CD14-positive monocyte (primary cell): ENCODE measurements at places on chromosomes 1 and 21.

DNA sequence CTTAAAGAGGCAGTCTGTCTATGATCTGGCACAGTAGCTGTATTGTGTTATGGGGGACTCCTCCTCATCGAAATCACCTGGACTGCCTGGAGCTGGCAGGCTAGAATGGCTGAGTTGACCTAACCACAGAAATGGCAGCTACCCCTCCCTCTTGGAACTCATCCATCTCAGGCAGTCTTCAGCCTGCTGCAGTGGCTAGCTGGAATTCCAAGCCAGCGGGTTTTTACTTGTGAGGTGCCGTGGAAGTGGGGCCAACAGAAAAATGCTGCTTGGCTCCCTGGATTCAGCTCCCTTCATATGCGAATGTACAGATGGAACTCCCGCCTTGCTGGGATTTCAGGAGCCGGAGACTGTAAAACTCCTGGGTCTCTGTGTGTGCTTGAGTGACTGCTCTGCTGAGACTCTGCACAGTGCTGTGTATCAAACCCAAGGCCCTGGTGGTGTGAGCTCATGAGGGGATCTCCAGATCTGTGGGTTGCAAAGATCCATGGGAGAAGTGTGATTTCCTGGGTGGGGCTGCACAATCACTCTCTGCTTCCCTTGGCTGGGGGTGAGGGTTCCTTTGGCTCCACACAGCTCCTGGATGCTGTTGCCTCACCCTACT lies 316.9 kb downstream of the CTH start:
- DNase-seq, result no peak

DNA sequence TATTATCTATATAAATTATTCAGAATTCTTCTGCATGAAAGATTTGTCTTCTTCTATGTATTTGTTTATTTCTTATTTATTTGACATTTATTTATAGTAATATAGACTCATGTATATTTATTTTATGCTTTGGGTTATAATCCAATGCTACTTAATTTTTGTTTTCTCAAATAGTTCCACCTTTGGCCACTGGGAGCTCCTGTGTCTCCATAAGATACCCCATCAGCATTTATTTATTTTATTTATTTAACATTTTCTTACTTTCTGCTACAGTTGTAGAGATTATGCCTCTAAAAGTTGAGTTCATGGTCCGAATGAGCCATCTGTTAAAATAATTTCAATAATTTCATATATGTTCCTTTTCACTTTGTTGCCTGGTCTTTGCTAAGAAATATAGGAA lies 289.4 kb downstream of the ADGRL2 start:
- no peak for DNase-seq

DNA sequence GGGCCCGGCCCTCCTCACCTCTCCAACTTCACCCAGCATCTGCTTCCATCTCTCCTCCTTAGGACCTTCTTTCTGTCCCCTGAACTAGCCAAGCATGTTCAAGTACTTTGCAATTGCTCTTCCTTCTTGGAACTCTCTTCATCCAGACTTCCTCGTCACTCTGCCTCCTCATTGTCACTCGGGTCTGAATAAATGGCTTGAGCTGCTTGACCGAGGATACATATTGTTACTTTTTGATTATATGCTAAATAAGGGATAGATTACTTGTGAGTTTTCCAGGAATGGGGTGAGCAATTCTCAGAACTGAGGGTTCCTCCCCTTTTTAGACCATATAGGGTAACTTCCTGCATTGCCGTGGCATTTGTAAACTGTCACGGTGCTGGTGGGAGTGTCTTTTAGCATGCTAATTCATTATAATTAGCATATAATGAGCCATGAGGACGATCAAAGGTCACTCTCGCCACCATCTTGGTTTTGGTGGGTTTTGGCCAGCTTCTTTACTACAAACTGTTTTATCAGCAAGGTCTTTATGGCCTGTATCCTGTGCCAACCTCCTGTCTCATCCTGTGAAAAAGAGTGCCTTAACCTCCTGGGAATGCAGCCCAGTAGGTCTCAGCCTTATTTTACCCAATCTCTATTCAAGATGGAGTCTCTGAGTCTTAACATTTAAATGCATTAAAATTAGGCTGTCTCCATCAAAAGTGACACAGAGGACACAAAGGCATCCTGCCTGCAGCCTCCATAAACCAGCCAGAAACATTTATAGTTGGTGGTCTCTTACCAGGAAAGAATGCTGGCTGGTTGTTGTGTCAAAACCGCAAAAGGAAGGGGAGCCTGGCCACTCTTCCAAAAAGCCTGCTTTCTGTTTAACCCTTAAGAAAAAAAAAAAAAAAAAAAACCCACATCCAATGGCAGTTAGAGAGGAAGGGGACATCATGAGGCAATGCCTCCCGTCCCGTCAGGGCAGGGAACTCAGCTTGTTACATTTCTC lies 179.3 kb downstream of the KAZN start:
- no peak for DNase-seq

- DNase-seq, result no peak
Observed at GRCh38 chr1:165890684-165891083, 63.3 kb downstream of the UCK2 start.

GRCh38 chr1:199855580-199855979 lies 171.9 kb upstream of the NR5A2 start:
- DNase-seq, result peak; percentile 13

DNA sequence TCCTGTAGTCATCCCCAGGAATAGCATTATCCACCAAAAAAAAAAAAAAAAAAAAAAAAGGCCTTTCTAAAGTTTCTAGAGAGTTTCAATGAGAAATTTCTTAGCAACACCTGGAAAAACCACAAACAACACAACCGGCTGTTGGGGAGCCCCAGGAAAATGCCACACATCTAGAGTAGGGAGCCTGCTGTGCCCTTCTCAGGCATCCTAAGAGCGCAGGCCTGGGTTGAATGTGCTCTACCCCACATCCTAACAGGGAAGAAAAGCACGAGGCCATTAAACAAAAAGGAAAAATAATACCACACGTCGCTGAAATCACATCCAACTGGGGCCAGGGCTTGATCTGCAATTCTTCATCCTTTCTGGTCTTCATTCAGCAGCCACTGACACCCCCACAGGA lies 367.5 kb downstream of the TGFB2 start:
- DNase-seq, result no peak

GRCh38 chr1:63595435-63595834 lies 2.2 kb downstream of the PGM1 start:
- no peak for DNase-seq

DNA sequence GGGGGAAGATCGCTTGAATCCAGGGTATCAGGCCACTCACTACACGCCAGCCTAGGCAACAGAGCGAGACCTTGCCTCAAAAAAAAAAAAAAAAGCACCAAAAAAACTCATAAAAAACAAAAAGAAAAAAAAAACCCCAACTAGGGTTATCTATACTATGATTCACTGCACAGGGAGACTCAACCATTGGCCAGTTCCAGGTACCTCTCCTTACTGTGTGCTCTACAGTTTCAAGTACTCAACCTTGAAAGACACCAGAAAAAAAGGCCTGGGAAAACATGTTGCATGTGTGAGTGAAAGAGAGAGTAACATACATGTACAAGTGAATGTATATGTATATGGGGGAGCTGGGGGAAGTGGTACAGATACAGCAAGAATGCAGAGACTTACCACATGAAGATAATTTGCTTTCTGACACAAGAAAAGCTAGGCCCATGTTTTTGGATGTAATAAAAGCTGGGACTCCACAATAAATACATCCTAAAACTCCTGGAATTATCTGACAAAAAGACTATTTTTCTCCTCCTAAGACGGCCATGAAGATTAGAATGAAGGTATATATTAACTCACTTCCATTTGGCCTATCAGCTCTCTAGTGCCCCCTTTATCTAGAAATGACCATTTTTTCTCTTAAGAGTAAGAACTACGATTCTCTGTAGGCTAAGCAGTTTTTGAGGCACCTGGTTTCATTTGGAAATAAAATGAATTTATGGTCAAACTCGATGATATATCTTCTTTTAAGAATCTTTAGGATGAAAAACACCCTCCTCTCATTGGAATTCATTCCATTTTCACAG lies 52.2 kb downstream of the SLC27A3 start:
- DNase-seq, result no peak

DNA sequence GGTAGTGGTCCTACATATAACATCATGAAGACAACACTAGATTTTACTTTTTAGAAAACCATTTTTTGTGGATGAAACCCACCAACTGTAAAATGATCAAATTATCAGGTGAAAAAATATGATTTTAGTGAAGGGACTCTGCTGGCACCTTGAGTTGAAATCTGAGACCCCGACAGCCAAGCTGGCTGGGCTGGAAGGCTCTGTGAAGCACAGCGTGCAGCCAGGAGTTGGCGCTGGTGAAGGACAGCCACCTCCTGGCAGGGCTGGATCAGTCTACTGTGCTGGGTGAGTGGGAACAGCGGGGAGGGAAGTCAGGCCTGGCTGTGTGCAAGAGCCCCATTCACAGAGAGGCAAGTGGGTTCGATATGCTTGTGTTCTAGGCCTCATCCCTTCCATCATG lies 47.9 kb downstream of the DDAH1 start:
- no peak for DNase-seq

GRCh38 chr1:81869307-81869706 lies 68.6 kb downstream of the ADGRL2 start:
- no peak for DNase-seq

GRCh38 chr1:13628711-13629110 lies 45.1 kb downstream of the PDPN start:
- DNase-seq, result no peak

DNA sequence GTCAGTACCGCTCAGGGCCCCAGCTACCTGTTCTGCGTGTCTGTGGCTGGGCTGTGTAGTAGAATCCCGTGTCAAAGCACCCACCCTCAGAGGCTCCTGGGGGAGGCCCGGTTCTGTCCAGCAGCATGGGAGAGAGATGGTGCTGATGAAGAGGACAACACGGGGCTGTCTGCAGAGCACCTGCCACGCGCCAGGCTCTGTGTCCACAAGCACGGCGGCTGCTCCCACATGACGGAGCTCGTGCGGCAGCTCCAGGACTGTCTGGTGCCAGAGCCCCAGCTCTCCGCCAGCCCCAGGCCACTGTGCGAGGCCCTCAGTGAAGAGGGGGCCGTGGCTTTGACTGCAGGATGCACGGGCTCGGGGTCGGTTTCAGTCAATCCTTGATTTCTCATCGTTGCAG lies 42.0 kb upstream of the TSPEAR start:
- no peak for DNase-seq

GRCh38 chr21:45471525-45472221 lies 66.7 kb downstream of the COL18A1 start:
- DNase-seq, result no peak

- DNase-seq, result no peak
Observed at GRCh38 chr1:205693421-205693991, 13.2 kb upstream of the SLC45A3 start.

DNA sequence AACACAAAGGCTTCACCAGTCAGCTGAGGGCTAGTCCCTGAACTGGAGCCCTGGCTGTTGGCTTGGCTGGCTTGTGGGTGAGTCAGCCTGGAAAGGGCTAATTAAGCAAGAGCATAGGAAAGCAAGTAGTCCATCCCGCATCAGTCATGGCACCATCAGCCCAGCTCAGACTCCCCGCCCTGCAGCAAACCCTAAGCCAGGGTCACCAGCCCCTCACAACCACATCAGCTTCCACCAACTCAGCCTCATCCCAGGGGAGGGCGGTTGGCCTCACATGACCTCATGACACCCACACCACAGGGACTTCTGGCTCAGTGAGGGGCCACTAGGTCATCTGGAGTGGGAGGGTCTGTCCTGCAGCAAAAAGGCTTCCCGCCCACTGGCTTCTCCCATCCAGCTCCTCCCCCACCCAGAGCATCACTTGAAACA lies 7.0 kb upstream of the SPATC1L start:
- no peak for DNase-seq

GRCh38 chr1:85148524-85149250 lies 52.1 kb downstream of the SYDE2 start:
- DNase-seq, result no peak

DNA sequence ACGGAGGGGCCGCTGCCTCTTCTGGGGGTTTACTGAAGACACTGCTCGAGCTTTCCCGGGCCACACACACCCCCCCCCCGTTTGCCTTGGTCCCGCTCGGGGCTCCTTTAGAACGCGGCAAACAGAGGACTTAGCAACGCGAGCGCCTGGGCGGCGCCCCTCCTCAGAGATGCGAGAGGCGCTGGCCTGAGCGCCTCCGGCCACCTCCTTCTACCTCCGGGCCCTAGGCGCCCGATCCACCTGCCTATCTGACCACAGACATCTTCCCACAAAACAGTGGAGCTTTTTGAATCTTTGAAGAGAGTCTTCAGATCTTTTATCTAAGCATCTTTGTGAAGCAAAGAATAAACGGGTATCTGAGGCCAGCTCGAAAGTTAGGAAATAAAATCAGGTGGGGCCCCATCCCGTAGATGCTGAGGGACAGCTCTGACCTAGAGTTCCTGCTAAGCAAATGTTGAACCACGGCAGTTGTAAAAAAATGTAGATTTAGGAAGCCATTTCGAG lies 436 bp upstream of the TTLL7 start:
- DNase-seq, result peak; percentile 37

GRCh38 chr1:59394706-59395425 lies 98.0 kb downstream of the FGGY start:
- no peak for DNase-seq

DNA sequence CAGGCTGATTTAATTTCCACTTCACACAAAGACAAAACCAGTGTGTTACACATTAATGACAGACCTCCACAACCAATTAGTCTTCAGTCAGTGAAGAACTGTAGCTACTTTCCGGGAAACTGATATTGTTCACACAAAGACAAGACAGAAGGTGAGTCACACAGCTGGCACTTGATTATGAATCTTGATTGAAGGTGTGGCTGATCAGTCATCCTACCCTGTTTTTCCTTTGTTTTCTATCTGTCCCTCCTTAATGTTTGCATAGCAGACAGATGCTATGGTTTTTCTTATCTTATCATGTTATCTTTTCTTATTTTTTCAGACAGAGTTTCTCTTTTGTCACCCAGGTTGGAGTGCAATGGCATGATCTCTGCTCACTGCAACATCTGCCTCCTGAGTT lies 185.1 kb upstream of the GREM2 start:
- DNase-seq, result no peak

DNA sequence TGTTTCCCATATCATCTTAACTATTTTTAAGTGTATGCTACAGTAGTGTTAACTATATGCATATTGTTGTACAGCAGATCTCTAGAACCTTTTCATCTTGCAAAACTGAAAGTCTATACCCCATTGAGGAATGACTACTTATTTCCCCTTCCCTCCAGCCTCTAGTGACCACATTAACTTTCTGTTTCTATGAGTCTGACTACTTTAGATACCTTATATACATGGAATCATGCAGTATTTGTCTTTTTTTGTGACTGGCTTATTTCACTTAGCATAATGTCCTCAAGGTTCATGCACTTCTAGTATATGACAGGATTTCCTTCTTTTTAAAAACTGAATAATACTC lies 96.5 kb upstream of the BTG3 start:
- DNase-seq, result no peak

DNA sequence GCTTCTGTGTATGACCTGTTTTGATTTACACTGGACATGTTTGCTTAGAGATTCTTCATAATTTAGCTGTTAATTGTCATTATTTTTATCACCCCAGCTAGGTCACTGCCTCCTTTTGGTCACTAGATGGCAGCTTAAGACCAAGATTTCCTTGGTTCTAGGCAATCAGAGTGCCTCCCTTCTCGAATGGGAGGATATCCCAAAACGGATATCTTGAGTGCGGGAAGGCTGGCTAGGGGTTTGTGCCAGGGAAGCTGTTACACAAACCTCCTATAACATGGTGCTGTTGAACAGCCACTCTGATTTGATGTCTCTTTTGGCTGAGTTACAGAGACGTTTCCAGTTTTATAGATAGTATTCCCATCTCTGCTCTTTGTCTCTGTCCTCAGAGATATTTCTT lies 283.5 kb downstream of the S1PR1 start:
- no peak for DNase-seq
